ENCODE measurements at places on chromosomes 7 and 10. TPM values are rescaled to one million over a fixed set of nuclear protein-coding genes. Genes with fewer than 3 reads are reported as not detected.
A peak's percentile ranks its signal among the peaks of the same experiment; 100 is the strongest.

DNA sequence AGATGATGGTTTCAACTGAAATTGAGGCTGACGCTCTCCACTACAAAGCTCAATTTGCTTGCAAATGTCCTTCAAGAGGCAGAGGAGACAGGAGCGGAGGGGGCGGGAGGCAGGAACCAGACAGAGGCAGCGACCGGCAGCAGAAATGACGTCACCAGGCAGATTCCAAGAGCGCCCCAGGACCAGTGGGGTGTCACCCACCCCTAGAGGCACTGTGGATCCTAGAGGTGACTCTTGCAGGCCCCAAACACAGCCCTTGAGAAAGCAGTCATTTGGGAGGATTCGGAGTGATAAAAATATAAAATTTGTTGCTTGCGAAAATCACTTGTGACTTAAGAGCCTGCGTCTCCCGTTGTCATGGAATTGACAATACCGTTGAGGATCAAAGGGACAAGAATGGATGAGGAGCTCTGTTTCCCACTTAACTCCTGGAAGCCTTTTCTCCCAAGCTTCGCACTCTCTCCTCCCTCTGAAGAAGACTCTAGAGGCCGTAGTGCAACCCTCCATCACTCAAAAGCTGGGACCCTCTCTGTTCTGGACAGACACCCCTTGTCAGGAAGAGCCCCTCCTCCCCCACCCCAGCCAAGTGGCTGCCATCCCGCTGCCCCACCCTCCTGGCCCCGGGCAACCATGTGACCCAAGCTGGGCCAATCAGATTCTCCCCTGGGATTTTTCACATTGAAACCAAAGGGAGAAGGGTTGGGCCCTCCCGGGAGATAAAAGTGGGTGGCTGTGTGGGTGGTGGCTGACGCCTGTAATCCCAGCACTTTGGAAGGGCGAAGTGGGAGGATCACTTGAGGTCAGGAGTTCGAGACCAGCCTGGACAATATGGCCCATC, 16.3 kb upstream of the SLC29A4 start:
- no peak for DNase-seq

DNA sequence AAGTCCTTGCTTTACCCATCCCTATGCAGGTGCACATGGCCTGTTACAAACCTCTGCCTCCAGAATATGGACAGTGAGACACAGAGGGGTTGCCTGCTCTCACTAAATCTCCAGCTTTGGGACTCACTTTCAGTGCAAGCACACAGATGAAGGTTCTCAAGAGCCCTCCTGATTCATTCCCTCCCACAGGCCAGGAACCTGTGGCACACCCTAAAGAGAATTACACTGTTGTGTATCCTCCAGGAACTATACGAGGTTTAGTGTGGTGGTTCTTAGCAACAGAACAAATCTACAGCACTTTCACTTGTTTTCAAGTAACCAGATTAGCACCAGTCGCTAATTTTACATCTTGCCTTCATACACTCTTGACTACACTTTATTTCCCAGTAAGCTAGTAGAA, 192.3 kb downstream of the PLXNA4 start:
- DNase-seq, result no peak

GRCh38 chr10:60679388-60679990, 98.8 kb upstream of the CDK1 start:
- no peak for DNase-seq

- DNase-seq, result no peak
These were observed 121.5 kb downstream of the TYW1B start for GRCh38 chr7:72706521-72706920.

MLXIPL gene
- polyA plus RNA-seq, result 1.7 TPM

SLC26A3 gene
- polyA plus RNA-seq, result 0.06 TPM

- DNase-seq, result peak; percentile 91
These were observed 151.1 kb downstream of the CXCL12 start for GRCh38 chr10:44233561-44234482.

MRLN gene
- polyA plus RNA-seq, result not detected

Measured in cardiac muscle cell (in vitro differentiated cells and primary cell).